ENCODE measurements at places on chromosomes 3 and 15.

GRCh38 chr15:90071220-90071807 lies 31.0 kb downstream of the IDH2 start:
- peak; percentile 62 for DNase-seq

DNA sequence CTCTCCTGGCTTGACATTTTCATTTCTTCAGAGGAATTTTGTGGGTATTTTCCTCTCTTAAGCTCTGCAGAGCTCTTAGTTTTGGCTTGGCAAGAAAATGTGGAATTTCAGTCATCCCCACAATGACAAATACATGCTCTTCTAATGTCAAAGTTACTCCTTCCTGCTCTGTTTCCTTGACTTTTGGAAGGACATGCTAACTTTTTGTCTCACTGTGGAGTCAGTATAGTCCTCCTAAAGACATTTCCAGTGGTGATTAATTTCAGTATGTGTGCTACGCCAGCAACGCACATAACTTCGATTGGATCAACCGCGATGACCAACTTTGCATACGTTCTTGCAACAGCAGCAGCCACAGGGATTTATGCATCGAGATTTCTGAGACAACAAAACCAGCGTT lies 13.3 kb downstream of the EBLN2 start:
- DNase-seq, result no peak

- DNase-seq, result no peak
These were observed 29.0 kb upstream of the NR2E3 start for GRCh38 chr15:71781179-71781964.

DNA sequence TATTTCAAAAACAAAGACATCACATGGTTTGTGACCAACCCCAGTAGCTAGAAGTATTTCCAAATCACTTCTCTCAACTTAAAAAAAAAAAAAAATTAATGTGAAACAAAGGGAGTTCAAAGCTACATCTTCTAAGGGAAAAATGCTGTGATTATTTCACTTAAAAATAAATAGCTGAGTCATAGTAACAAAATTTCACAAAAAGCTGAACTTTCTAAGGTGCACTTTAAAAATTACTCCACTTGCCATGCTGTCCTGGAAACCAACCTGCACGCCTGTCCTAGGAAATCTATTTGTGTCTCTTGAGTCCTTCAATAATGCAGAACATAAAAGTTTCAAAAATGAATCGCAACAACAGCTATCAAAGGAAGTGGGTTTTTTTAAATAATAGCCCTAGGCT lies 1.8 kb downstream of the ACAP2 start:
- DNase-seq, result no peak

DNA sequence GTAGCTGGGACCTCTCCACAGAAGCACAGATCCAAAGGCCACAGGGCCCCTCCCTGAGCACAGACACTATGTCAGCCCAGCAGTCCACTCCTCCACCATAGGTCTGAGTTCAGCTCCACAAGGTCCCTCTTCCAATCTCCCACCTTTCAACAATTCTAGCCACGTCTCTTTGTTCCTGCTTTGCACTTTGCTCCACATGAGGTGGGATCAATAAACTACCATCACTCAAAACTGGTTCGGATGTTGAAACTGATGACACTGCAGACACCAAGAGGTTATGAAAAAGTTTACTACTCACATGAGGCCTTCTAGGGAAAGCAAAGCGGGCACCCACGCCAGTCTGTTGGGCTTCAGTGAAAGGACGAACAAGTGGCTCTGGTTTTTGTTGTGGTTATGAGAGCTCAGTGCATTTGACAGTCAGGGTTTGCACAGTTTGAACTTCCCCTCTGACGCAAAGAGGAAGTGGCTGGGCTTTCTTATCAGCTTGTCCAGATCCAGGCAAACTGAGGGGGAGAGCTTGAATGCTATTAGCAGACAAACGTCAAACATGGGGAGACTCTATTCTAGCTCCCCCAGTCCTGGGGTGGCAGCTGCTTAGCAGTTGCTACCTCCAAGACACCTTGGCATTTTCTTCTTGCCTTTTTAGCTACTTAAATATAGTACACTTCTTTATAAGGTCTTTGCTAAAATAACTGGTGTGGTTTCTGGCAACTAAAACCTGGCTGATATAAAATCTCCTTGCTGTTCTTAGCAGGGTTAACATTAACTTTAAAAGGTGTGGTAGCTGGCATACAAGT lies 37.8 kb downstream of the ZNF445 start:
- peak; percentile 52 for DNase-seq

DNA sequence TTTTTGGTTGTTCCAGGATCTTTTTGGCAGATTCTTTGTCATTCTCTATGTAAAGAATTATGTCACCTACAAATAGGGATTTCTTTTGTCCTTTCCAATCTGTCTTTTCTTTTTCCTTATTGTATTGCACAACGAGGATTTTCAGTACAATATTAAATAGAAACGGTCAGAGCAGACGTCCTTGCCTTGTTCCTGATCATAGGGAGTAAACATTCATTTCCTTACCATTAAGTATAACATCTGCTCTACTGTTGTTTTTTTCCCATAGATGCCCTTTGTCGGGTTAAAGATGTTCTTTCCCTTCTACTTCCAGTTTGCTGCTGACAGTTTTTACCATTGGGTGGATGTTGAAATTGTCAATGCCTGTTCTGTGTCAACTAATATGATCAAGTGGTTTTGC lies 528.4 kb downstream of the OCA2 start:
- no peak for DNase-seq

- no peak for DNase-seq
These were observed 22.8 kb downstream of the MINDY2 start for GRCh38 chr15:58793862-58794261.

DNA sequence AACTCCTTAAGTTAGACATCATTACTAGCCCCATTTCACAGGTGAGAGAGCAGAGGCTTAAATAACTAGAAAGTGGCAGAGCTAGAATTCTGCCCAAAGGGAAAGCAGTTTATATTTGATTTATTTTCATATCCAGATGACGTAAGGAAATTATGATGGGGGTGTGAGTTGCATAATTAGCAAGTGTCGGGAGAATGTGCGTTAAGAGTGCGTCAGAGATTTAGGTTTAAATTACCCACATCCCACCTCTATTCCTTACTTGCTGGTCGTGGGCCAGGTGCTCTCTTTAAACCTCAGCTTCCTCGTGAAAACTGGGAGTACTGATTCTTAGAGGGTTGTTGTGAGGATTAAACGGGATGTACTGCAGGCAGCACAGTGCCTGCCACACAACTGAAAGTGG lies 32.3 kb downstream of the FSTL1 start:
- DNase-seq, result no peak

GRCh38 chr15:35130245-35130644 lies 45.1 kb upstream of the NANOGP8 start:
- no peak for DNase-seq

- DNase-seq, result no peak
These were observed 17.5 kb upstream of the PLSCR1 start for GRCh38 chr3:146561879-146562278.

DNA sequence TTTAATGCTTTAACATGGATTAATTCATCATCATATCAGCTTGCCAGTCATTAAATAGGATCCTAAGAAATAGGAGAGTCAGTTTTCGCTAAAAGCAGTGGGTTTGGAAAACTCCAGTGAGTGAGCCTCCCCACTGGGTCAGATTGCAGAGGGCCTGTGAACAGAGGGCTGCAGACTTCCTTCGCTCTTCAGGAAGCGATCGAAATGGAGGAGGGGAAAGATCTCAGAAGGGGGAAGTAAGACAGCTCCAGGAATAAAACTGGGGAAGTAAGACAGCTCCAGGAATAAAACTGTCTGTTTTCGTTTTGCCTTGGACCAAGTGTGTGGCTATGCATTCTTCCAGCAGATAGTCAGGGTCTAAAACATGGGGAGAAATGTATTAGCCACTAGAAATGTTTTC lies 124.8 kb upstream of the C15orf61 start:
- no peak for DNase-seq

GRCh38 chr3:48299746-48300712 lies 33.4 kb downstream of the SPINK8 start:
- no peak for DNase-seq

- DNase-seq, result no peak
These were observed 37.2 kb upstream of the SLCO2A1 start for GRCh38 chr3:134066651-134067530.

DNA sequence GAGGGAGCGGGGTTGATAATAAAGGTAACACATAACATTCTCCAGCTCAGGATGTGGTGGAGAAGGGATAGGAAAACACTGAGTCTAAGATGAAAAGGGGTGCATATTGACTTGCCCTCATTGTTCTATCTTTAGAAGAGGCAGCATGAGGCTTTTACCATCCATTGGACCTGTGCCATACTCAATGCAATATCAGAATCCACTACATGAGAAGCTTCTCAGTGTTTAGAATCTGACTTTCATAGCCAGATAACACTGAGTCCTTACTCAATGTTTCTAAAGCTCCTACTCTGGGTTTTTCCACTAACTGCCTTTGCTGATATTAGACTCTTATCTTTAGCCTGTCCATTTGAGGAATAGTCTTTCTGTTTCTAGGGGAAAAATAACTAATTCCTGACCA lies 24.3 kb upstream of the GADL1 start:
- DNase-seq, result no peak

DNA sequence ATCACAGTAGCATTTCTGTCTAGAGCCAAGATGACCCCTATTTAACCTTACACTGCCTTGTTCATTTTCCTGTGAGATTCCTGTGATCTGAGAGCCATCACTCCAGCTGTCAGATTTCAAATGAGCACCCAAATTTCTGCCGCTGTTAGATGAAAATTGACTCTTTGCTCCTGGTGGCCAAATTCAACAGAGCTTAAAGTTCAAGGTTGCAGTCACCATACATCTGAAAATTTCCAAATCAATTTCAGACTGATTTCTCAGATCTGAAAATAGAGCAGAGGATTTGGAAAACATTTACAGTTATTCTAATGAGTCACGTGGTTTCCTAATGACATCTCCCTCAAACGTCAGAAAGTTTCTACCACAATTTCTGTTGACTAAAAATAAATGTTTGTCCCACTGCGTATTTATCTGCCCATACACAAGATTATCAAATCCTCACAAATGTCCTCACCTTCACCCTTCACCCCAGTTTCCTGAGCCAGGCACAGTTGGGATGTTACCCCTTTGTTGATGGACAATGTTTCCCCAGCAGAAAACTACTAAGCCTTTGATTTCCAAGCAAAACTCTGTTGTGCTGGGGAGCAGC lies 16.4 kb downstream of the HDC start:
- DNase-seq, result no peak

- DNase-seq, result no peak
These were observed 61.4 kb upstream of the IMPG2 start for GRCh38 chr3:101381809-101382208.

GRCh38 chr3:100030346-100030745 lies 84.0 kb downstream of the FILIP1L start:
- DNase-seq, result no peak

GRCh38 chr3:129493206-129493605 lies 35.2 kb upstream of the RHO start:
- no peak for DNase-seq
